ENCODE measurements at places on chromosomes 4 and X.

DNA sequence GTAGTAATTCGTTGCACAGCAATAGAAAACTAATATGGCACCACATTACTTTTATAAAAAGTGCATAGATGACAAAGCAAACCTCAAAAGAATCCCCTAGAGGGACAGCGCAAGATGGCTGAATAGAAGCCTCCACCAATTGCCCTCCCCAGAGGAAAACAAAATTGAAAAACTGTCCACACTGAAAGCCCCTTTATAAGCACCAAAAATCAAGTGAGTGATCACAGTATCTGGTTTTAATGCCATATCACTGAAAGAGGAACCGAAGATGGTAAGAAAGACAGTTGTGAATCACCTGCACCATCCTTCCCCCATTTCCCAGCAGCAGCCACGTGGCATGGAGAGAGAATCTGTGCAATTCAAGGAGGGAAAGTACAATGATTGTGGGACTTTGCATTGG, 522.2 kb downstream of the GLUD2 start:
- DNase-seq, result no peak

DNA sequence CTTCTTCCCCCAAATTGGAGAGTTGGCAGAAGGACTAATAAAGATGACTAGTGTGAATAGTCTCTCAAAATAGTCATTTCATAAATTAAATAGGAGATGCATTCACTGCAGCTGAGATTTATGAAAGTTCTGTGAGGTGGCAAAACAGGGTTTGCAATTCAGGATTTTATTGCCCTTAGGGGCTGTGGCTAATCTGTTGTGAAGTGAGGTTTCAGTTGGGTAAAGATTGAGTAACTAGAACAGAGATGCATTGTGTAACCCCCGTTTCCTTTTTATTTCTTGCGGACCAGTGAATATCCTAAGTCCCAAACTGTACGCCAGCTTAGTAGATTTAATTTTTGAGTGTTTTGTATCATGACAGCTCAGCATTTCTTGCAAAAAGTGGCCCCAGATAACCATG, 16.2 kb upstream of the SCRG1 start:
- no peak for DNase-seq

DNA sequence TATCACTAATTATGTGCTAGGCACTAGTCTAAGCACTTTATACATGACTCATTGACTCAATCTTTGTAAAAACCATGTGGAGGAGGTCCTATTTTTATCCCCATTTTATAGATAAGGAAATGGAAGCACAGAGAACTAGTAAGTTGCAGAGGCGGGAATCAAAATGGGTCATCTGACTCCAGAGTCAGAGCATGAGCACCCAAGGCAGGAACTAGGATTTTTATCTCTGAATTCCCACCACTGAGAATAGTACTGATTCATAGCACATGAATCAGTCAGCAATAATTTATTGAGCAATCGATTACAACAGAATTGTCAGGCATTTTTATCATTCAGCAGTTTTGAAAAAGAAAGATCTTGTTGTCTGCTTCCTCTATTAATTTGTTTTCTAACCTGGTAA, 19.3 kb downstream of the SCARB2 start:
- DNase-seq, result peak; percentile 89

DNA sequence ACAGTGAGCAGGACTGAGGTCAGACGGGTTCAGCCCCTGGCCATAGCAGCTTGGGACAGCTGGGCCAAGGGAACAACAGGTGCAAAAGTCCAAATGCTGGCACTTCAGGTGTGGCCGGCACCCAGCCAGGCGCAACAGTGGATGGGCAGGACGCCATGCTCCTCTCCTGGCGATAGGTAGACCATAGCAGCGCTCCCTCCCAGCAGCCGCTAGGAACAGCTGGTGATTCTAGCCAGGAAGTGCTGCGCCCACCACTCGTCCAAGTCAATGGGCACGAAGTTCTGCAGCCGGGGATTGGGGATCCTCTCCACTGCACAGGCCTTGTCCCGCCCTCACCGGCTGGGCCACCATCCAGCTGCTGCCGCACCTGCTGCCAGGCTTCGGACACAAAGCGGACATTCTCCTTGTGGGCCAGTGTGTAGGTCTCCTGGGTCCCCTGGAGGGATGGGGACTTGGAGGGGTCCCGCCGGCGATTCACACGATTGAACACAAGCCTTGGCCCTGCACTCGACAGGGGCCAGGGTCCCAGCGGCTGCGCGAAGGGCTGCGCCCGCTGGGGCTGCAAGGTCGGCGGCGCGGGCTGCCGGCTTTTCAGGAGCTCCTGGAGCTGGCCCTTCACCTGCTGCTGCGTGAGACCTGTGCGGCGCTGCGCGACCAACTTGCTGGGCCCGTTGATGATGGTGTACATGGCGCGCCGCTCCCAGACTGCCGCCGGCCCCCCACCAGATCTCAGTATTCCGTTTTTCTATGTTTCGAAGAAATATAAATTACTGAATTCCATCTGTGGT, 227.5 kb upstream of the STK26 start:
- DNase-seq, result no peak

- no peak for DNase-seq
Measured at GRCh38 chrX:51825436-51825835, 68.0 kb upstream of the MAGED1 start.

DNA sequence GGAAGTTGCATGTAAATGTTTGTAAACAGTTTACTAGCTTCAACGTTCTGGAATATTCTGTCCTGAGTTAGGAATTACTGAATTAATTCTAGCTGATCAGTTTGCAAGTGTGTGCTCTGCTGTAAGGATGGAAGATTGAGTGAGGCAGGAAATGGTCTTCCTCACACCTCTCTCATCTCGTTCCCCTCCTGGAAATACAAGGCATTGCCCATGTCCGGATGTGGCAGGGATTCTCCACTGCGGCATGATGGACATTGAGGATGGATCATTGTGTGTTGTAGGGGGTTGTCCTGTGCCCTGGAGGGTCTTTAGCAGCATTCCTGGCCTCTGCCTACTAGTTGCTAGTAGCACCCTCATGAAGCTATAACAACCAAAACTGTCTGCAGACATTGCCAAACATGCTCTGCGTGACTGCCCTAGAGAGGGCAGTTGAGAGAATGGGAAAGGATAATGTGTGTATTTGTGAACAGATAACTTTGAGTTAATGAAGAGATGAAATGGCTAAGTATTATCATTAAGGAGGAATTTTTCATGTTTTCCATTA, 12.6 kb downstream of the CA5B start:
- no peak for DNase-seq

- no peak for DNase-seq
Measured at GRCh38 chrX:12804655-12805054, 13.4 kb downstream of the PRPS2 start.

DNA sequence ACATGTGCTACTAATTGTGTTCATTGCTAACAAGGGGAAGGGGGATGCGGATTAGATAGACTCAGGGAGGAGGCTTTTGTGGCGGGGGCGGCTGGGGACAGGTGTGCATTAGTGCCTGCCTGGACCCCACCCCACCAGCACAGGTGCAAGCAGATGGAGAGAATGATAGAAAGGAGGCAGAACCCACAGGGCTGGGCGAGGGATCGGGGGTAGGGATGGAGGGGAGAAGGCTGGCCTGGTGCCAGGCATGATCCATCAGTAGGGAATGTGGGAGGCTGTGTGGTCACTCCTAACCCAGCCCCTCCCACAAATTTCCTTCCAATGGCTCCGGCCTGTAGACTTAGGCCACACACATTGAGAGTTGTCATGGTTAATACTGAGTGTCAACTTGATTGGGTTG, 30.5 kb upstream of the CRMP1 start:
- DNase-seq, result no peak

- no peak for DNase-seq
Measured at GRCh38 chr4:16110661-16111290, 27.0 kb upstream of the PROM1 start.

DNA sequence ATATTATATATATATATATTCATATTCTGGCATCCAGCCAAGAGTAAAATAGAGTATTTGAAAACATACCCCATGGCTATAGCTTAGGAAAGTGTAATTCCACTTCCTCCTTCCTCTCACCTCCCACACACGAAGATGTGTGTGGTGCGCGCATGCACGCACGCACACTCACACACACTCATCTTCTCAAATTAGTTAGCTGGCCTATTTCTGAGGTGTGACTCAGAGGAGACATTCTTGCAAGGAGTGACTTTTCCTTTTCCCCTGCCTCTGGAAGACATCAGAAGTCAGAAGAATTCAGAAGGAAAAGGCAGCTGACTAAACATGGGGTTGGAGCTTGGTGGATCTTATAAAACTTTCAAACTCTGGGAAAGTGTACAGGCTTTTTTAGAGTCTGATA, 8.8 kb downstream of the ENPEP start:
- peak; percentile 81 for DNase-seq

DNA sequence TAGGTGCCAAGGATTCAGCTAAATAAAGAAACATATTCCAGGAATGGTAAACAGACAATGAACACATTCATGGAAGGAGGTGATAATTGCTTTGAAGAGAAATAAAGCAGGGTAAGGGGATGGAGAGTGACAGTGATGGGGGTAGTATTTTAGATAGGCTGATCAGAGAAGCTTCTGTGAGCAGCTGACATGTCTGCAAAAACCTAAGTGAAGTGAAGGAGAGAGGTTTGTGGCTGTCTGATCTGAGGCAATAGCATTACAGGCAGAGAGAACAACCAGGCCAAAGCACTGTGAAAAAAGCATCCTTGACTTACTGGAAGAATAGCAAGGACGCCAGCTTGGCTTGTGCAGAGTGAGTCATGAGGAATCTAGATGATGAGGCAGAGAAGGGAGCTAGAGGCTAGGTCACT, 271.9 kb upstream of the GATB start:
- peak; percentile 14 for DNase-seq

GRCh38 chrX:115952417-115953092, 218.0 kb upstream of the AGTR2 start:
- no peak for DNase-seq

DNA sequence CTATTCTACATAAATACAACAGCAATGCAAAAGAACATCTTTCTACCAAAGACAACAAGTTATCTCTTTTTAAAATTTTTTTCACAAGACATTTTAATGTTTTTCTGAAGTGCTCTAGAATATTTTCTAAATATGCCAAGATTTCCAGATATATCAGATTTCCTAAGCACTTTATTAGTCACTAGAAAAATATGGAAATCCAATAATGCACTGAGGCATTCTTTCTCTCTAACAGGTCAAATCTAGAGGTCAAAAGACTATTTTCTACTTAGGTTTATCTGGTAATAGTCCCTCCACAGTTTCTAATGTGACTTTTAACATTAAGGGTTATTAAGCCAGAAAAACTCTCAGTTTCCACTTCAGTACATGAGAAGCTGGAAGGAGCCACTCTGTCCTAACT, 1041.2 kb upstream of the INTU start:
- DNase-seq, result no peak

- no peak for DNase-seq
Measured at GRCh38 chr4:168045354-168045753, 47.0 kb upstream of the ANXA10 start.

GRCh38 chr4:3753726-3754412, 12.3 kb upstream of the ADRA2C start:
- DNase-seq, result no peak

- DNase-seq, result no peak
Measured at GRCh38 chr4:37535872-37536271, 150.3 kb downstream of the RELL1 start.

- no peak for DNase-seq
Measured at GRCh38 chr4:35604724-35605123, 639.6 kb downstream of the ARAP2 start.

- no peak for DNase-seq
Measured at GRCh38 chr4:6727943-6728250, 11.9 kb downstream of the BLOC1S4 start.

- peak; percentile 40 for DNase-seq
Measured at GRCh38 chr4:60611762-60612496, 588.2 kb upstream of the ADGRL3 start.

GRCh38 chr4:1872870-1873269, 1.7 kb downstream of the NSD2 start:
- DNase-seq, result peak; percentile 69

DNA sequence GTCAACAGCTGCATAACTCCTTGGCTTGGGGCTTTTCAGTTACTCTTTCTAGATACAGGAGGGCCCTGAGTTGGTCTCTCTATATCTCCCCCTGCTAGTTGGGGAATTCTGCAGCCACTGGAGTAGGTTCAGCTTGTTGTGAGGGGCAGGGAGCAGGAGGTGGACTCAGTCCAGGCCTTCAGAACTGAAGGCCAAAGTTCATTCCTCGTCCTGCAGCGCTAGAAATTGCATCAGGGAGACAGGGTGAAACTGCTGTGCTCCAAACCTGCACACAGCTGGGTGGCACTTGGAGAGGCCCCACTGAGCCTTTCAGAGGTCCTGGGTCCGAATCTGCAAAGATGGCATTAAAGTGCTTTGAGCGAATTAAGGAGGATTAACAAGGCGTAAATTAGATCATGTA, 24.9 kb upstream of the TRIM60 start:
- DNase-seq, result no peak

GRCh38 chr4:101801958-101802357, 11.4 kb downstream of the BANK1 start:
- no peak for DNase-seq

DNA sequence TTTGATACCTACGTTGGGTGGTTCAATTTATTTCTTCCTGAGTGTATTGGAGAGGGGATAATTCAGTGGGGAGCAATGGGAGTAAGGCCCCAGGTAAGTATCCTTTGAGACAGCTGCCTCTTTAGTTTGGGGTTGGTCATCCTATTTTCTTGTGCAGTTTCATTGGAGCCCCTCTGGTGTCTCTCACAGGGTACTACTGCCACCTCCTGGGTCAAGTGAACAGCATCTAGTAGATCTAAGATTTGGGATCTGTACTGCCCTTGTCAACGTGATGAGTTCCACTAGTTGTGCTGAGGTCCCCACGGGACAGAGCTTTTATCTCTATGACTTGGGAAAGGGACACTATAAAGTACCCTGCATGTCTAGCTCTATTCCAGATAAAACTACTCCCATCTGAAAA, 80.6 kb downstream of the PBDC1 start:
- no peak for DNase-seq

- DNase-seq, result no peak
Measured at GRCh38 chrX:119669424-119670037, 23.4 kb downstream of the SEPTIN6 start.

GRCh38 chrX:130170752-130171445, 863 bp upstream of the RAB33A start:
- DNase-seq, result no peak

DNA sequence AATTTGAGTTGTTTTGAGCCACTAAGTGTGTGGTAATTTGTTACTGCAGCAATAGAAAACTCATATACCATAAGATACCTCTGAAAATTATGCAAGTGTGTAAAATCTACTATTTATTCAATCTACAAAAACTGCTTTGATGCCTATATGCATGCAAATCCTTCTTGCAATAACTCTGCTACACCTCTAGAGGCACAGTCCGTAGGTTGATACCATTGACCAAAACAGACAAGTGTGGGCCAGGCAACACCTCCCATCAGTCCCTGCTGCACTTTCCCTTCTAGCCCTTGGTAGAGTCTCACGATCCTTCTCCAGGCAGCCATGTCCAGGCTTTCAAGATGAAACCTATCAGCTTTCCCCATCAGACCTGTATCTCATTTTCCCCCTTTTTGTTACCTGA, 48.8 kb upstream of the FAM9A start:
- DNase-seq, result no peak

GRCh38 chrX:118545510-118545909, 49.9 kb downstream of the DOCK11 start:
- no peak for DNase-seq
